ENCODE measurements at places on chromosomes 5 and 9.

GRCh38 chr9:73146111-73146815 lies 5.4 kb upstream of the ANXA1 start:
- DNase-seq = no peak

GRCh38 chr5:133238426-133239205 lies 186.8 kb downstream of the HSPA4 start:
- DNase-seq = peak; percentile 58

- DNase-seq = no peak
Measured at GRCh38 chr5:25094219-25094618, 449.4 kb upstream of the CDH10 start.

- DNase-seq = no peak
Measured at GRCh38 chr5:360257-361027, 38.9 kb downstream of the AHRR start.

DNA sequence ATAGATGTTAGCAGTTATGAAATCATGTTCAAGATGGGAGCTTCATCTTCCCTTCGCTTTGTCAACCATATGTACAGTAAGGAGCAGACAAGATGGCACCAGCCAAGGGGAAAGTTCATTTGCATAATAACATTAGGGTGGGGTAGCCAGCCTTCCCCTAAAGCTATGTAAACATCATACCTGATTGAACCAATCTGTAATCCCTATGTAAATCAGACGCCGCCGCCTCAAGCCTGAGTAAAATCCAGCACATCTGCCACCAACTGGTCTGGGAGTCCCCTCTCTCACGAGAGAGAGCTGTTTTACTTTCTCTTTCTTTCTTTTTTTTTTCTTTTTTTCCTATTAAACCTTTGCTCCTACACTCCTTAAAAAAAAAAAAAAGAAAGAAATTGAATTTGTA lies 30.8 kb upstream of the REEP2 start:
- no peak for DNase-seq

DNA sequence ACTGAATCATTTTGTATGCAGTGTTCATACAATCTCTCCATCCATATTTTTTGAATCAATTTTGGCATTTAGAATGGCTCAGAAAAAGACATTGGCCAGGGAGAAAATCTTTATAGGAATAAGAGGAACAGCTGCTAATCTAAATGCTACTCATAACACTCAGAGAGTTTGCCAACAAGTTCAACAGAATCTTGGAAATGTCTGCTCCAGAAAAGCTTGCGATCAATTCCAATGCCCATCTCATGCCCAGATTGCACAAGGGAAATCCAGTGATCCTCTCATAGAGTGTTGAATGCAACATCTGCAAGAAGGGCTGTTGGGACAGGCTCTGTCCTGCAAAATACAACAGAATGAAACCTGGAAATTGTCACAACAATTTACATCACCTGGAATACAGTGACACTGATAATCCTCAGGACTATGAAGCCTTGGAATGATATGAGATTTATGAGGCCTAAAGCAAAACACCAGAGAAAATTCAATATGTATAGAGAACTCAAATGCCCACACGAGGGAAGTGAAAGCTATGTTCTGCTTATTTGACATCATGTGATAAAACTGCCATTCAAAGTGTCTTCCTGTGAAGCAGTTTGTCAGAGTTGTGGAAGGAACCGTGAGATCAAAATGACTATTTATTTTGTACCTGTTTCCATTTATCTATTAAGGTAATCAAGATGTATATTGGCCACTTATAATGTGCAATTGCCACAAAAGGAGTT lies 190.1 kb downstream of the PARP8 start:
- no peak for DNase-seq

- no peak for DNase-seq
Measured at GRCh38 chr5:170314541-170315095, 17.0 kb upstream of the LCP2 start.

GRCh38 chr5:1771149-1772065 lies 28.2 kb downstream of the MRPL36 start:
- DNase-seq = peak; percentile 47

DNA sequence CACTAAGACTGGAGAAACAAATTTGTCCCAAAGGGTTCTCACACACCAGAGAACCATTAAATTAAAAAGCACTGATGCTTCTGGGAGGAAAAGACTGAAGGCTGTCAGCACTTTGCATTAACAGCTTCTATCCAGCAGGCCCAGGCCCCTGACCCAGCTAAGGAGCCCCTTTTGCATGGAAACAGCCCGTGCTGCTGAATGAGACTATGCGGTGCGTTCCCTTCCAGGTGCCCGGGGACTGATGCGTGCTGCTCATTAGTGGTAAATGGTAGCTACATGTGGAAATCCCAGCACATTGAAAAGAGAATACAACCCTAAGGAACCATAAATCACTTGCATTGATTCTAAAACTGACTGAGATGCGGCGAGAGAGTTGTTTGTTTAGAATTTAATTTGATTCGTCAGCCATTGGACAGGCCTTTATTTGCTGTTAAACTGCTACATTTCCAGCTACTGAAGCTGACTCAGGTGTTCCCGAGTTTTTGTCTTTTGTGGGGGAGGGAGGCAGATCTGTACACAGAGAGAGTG lies 351.0 kb upstream of the SLC24A2 start:
- no peak for DNase-seq

DNA sequence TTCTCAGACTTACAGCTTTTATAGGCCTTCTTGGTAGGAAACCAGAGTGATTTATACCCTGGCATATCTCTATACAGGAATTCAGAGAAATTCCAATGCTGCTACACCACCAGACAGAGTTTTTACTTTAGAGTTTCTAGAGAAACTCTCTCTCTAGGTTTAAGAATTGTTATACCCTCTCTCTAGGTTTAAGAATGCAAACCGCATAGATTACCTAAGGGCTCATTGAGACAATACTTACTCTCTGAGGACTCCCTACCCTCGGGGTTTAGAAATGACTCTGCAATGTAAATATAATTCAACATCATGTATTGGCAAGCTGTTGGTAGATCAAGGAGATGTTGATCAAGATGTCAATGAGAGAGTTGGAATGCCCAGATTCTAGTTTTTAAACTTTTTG lies 15.3 kb upstream of the ELAVL2 start:
- DNase-seq = no peak

DNA sequence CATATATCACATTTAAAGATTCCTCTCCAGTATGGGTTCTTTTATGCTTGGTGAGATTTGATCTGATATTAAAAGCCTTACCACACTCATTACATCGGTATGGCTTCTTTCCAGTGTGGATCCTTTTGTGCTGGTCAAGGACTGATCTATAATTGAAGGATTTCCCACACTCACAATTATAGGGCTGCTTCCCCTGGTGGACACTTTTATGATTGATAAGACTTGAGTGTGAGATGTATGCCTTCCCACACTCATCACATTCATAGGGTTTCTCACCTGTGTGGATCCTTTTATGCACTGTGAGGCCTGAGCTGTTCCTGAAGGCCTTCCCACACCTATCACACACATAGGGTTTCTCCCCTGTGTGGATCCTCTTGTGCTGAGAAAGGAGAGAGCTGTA lies 12.2 kb downstream of the ZFP62 start:
- DNase-seq = no peak

DNA sequence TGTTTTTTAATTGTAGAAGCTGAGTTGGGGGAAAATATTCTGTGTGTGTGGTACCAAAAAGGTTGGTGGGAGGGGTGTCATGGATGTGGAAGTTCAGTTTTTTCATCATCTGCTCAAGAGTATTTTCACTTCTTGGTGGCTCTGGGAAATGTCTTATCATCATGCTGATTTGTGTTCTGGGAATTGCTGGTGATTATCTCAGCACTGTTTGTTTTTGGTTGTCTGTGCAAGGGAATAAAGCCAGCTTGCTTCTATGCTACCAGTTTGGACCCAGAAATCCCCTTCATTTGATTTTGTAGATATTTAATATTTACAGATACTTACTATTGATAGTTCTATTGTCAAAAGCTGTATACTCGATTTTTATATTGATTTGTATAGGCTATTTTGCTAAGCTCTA lies 2289.7 kb downstream of the MAT2B start:
- DNase-seq = no peak

DNA sequence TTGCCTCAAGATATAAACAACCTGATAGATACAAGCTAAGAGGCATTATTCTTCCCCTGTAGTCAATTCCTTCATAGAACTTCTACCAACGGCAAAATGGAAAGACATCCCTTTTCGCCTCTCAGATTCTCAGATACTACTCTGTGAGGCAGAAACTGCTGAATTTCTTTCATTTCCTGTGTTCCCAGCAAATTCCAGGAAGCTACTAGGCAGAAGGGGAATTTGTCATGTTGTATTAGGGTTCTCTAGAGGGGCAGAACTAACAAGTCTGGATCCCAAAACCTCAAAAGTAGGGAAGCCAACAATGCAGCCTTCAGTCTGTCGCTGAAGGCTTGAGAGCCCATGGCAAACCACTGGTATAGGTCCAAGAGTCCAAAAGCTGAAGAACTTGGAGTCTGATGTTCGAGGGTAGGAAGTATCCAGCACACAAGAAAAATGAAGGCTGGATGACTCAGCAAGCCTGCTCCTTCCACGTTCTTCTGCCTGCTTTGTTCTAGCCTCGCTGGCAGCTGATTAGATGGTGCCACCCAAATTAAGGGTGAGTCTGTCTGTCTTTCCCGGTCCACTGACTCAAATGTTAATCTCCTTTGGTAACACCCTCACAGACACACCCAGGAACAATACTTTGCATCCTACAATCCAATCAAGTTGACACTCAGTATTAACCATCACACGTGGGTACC lies 15.2 kb downstream of the RNF180 start:
- DNase-seq = no peak

DNA sequence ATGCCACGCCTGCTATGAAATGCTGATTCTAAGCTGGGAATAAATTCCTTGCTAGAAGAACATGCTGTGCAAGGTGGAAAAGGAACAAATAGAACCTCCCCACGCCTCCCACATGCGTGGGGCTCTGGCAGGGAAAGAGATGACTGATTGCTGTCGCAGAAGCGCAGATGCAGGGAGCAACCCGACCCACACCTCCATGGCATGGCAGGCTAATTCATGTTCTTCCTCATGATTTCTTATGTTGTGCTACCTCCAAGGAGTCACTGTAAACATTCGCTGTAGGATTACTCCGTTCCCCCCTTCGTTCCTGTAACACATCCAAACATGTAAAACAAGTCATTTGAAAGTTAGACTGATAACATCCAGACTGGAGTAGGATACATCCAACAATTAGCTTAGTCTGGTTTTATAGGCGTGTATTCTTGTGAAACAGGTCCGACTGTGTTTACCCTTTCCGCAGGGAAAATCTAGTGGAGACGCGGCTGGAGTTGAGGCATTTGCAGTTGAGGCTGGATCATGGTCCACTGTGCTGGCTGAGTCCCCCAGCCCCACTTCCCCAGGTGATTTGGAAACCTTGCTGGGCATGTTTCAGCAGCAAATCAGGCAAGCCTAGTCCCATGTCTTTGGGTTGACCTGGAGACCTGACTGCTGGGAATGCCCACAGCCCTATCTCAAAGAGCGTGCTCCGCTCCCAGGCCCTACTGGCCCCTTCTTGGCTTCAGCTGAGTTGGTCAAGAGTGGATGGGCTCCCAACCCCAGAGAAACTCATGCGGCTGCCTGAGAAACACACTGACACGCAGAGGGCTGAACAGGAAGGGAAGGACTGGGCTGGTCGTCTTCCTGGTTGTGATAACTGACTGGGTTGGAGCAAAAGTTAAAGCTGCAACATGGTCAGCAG lies 24.8 kb upstream of the ANKRD33B start:
- no peak for DNase-seq

GRCh38 chr5:24110004-24110615 lies 534.7 kb downstream of the CDH10 start:
- DNase-seq = no peak

- no peak for DNase-seq
Measured at GRCh38 chr9:17600962-17601593, 22.2 kb downstream of the SH3GL2 start.

GRCh38 chr5:71862087-71862486 lies 143.0 kb downstream of the CARTPT start:
- no peak for DNase-seq

- DNase-seq = peak; percentile 34
Measured at GRCh38 chr9:123453076-123453667, 97.2 kb downstream of the CRB2 start.

DNA sequence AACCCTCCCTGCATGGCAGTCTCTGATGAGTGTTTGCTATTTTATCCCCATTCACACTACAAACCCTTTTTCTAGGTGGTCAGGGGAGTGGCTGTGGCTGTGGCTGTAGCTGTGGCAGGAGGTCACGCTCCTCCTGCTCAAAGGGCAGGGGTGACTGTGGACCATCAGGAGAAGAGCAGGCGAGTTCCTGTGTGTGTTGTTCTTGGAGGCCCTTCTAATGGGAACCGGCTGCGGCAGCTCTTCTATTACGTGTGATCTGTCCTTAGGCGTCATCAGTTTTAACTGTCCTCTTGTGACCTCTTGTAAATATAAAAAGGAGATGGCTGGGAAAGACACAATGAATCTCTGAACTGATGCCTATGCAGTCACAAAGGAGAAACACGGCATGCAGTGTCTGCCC lies 65.1 kb downstream of the ANKH start:
- DNase-seq = peak; percentile 72

- no peak for DNase-seq
Measured at GRCh38 chr5:142834504-142834903, 64.3 kb downstream of the ARHGAP26 start.

DNA sequence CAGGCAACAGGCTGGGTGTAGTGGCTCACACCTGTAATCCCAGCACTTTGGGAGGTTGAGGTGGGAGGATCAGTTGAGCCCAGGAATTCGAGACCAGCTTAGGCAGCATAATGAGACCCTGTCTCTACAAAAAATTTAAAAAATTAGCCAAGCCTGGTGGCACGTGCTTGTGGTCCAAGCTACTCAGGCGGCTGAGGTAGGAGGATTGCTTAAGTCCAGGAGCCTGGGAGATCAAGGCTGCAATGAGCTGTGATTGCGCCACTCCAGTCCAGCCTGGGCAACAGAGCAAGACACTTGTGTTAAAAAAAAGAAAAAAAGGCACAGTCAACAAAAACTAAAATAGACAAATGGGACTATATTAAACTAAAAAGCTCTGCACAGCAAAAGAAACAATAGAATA lies 29.3 kb downstream of the ATP6V0E1 start:
- DNase-seq = no peak

DNA sequence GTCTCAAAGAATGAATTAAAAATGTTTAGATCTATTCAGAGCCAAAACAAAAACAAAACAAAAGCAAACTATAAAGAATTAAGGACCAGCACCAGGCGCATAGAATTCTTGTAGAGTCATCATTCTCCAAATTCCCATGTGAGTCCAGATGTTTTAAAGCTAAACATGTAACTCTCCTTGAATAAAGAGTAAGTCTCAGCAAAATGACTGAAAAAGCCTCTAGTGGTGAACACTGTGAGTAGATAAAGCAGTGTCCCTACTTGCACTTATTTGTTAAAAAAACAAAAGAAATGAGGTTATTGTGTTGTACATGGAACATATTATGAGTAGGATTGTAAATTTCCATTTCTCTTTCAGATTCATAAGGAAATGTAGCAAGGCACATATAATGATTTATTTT lies 44.0 kb downstream of the NNT start:
- no peak for DNase-seq
